GM10248 (cell line): ENCODE measurements at places on chromosomes 12 and 14.
A peak's percentile ranks its signal among the peaks of the same experiment; 100 is the strongest.

GRCh38 chr12:115380546-115381120 is 696.7 kb upstream of the TBX3 start:
- no peak for DNase-seq

DNA sequence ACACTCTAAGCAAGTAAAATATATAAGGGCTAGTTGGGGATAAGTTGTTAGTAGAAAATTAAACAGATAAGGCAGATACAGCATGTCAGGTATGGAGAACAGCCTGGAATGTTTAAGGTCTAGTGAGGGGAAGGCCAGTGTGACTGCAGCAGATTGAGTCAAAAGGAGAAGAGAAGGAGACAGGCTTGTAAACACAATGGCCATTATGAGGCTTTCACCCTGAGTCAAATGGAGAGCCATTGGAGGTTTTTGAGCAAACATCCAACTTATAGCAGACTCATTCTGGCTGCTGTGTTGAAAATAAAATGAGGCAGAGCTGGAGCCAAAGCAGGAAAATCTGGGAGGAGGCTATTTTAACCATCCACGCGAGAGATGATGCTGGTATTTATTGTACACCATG is 142.0 kb downstream of the DUSP6 start:
- no peak for DNase-seq

DNA sequence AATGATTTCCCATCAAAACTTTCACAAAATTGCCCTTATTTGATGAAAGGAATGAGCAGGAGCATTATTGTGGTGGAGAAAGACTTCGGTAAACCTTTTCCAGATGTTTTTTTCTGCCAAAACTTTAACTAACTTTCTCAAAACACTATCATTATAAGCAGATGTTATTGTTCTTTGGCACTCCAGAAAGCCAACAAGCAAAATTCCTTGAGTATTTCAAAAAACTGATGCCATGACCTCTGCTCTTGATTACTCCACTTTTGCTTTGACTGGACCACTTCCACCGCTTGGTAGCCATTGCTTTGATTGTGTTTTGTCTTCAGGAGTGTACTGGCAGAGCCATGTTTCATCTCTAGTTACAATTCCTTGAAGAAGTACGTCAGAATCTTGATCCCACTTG is 29.7 kb upstream of the RAB21 start:
- no peak for DNase-seq

GRCh38 chr14:92525322-92526095 is 11.9 kb downstream of the RIN3 start:
- no peak for DNase-seq

GRCh38 chr12:2783936-2784600 is 10.7 kb upstream of the FKBP4 start:
- DNase-seq = peak; percentile 68

DNA sequence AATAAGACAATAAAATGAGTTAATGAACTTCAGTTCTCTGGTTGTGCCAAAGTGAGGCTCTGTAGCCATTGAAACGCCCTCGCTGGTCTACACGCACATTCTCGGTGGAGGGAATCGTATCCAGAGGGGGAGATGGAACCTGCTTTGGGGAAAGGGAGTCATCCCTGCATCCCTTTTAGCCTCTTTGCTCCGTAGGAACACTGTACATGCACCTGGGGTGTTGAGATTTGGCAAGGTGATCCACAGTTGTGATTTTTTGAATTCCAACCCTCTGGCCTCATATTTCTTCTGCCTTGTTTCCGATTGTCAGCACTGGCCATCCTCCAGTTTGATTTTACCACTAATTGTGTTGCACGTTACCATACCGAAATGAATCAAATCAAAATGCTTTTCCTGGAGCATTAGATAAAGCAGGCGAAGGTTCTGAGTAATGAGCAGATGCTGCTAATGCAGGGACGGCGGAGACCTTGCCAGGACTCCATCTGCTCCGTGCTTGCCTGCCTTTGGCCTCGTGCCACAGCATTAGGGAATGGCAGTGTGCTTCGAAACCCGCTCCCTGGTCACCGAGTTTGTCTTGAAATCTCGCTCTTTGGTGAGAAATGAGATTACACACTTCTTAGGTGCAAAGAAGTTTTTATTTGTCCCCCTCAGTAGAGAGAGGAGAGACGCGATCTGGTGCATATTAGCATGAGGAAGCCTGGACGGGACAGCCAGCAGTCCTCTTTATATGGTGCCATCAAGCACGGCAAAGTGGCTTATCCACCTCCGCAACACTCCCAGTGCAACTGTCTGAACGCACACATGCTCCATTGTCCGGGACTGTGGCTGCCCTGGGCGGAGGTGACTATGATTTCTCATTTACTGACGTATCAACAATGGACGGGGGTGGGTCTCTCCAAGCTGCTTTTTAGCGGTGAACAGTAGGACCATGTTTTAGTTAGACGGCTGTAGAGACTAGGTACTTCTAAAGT is 59.1 kb downstream of the FBXW8 start:
- DNase-seq = no peak

DNA sequence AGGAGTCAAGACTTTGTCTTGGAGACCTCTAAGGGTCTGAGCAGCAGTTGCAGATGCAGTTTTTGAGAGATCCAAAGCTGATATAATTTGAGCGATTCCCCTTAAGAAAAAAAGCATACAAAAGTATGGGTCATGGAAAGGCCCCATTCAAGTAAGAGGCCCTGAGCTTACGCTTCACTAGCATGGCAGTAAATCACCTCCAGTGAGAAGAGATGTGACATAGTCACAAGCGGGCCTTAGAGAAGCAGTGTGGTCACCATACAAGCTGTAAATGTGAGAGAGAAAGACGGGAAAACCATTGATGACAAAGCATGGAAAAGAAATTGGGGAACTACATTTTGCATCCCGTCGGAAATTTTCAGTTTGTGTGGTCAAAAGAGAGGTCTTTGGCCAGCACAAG is 70.6 kb upstream of the GSC start:
- DNase-seq = no peak

DNA sequence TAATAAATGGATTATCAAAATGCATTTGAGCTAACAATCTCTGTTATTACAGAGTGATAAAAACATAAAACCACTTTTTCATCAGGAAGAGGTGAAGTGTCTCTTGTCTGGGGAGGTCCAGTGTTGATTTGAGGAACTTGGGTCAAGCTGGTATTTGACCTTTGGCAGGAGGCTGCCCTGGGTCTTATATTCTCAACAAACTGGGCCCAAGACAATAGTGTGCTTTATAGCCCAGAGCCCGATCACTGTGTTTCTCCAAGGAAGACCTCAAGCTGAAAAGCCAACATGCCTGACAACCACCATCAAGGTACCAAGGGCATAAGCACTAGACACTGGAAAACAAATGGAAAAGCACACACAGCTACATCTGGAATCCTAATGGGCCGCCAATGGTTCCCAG is 137.0 kb downstream of the SLC25A21 start:
- no peak for DNase-seq

- DNase-seq = no peak
Observed at GRCh38 chr12:43737646-43738045, 20.9 kb downstream of the PUS7L start.

- no peak for DNase-seq
Observed at GRCh38 chr12:22538311-22538710, 6.0 kb downstream of the C2CD5 start.

DNA sequence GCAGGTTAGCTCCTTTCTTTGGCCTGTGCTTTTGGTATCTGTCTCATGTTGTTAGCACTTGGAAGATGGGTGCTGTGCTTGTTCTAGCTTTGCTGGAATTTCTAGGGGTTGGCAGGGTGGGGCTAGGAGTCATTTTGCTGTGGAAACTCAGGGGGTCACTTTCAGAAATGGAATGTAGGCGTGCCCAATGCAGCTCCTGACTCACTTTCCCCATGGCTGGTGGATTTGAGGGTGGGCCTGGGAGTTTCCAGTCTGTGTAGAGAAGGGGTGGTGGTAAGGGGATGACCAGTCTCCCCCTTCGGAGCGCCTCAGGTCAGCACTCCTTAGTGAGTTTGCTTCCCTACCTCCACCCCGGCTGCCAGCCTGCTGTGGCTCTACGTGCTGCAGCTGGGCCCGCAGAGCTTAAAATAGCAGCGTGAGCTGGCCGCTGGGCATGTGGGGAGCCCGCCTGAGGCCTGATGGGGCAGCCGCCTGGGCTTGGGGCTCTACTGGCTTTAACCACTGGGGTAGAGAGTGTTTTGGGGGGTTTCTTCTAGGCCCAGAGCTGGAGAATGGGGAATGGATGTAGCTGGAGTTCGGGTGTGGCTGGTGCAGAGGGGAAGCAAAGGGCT is 108.2 kb downstream of the TSPAN9 start:
- no peak for DNase-seq

DNA sequence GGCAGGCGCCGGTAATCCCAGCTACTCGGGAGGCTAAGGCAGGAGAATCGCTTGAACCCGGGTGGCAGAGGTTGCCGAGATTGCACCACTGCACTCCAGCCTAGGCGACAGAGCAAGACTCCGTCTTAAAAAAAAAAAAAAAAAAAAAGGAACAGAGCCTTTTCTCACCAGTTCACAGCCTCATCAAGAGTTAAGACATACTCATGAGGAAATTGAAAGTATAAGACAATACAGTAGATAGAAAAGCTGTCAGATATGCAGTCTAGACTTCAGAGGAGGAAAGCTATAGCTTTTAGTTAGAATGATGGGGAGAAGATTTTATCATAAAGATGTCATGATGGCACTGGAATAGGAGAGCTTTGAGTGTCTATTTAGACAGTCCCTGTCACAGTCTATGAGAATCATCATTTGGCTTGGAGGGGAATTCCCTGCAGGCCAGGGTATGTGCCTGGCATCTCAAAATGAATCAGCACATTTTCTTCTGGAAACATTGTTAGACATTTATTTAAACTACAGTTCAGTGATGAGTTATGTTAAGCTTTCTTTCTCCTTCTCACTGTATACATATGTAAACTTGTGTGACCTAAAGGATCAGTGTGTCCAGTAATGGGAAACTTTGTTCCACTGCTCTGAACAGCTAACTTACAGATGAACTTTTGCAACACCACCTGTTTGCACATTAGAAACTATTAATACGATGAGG is 2.9 kb upstream of the RAB35 start:
- DNase-seq = peak; percentile 56

DNA sequence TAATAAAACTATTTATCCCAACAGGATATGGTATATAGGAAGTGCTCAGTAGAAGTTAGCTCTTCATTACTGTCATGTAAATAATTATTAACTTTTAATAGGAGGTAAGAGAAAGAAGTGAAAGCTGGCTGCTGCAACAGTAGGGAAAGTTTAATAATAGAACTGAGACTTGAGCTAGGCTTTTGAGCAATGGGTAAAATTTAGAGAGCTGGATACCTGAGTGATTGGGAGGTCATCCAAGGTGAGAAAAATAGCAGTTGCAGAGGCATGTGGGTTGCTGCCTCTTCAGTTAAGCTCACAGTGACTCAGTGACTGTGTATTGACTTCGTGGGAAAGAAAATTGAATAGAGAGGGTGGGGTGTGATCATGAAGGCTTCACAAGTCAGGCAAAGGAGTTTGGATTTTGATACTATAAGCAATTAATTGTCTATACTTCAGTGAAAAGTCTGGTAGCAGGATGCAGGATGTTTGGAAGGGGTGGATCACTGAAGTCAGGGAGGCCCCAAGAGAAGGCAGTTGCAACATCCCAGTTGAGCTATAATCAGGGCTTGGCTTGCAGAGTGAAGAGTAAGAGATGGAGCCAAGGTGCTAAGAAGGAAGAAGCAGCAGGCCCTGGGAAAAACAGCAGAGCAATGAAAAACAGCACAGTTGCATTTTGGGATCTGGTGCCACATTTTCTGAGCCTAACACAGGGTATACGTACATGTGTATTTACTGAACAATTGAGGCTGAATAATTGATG is 172.0 kb upstream of the FRMD6 start:
- DNase-seq = no peak

DNA sequence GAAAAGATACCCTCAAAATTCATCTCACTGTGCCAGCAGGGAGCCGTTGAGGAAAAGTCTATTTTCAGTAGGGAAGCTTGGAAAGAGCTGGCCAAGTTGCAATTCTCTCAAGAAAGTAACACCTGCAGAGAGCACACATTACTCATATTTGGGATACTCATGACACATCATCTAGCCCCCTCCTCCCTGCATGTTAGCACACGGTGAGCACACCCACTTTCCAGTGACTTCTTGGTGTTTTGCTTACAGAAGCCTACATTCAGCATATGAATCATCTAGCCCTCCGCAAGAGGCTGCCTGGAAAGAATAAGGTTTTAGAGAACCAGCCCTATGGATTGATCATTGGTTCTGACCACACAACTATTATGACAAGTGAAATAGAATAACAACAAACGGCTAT is 124.5 kb downstream of the PTPRO start:
- no peak for DNase-seq

- DNase-seq = no peak
Observed at GRCh38 chr14:22329371-22329770, 259.7 kb downstream of the DAD1 start.

DNA sequence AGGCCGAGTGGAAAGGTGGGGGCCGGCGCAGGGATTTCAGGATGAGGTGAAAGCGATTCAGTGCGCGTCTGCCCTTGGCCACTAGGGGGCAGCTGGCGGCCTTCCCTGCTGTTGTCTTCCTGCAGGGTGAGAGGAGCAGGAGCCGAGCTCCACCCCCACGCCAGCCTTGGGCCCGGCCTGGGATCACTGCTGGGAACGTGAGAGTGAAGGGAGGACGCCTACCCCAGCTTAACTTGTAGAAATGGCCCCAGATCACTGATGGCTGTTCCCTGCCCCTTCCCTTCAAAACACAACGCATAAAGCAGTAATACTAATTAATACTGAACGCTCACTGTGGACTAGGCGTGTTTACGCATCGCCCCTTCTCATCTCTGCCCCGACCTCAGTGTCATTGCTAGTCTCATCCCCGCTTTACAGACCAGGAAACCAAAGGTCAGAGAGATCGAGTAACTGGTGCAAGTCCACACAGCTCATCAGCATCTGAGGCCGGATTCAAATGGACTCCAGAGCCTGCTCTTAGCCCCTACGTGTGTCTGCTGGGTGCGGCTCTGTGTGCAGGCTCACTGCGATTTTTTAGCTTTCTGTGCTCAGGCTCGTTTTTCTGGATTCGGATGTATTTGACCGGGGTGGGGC is 24.3 kb downstream of the MVK start:
- peak; percentile 88 for DNase-seq

GRCh38 chr14:94439453-94440057 is 13.0 kb downstream of the SERPINA11 start:
- no peak for DNase-seq

DNA sequence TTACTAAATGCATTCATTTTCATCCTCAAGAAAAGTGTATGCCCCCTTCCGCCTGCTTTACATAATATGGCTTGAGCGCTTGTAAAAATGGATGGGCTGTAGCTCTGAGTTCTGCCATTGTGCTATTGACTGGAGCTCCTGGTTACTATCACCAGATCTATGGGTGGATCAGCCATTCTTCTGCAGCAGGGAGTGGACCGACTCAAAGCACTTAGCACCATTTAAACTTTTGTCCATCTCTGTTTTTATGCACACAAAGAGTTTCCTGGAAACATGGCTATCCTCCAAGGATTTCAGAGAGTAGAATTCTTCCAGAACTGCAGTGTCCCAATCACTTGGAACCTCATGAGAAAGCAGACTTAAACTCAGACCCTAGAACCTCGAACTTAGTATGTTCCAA is 4.5 kb upstream of the NUMB start:
- no peak for DNase-seq

- no peak for DNase-seq
Observed at GRCh38 chr12:123836292-123836691, 74.2 kb downstream of the DNAH10 start.
